ENCODE measurements at places on chromosomes 3 and 15.
A peak's percentile ranks its signal among the peaks of the same experiment; 100 is the strongest.

DNA sequence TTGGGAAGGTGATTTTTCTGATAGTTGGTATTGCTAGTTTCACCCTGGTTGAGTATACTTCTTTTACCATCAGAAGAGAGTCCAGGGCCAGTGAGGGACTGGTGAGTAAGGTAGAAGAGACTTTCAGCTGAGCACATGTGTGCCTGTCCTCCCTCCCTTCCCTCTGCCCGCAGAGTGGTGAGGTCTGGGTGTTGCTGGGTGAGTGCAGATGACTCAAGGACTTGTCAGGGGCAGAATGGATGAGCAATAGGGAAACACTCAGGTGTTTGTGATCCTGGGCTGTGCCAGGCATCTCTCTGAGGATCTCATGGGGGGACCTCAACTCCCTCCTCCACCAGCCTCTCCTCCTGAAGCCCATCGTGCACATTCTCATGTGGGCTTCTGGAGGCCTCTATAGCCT lies 76.0 kb upstream of the GSK3B start:
- H3K27me3 ChIP-seq: no peaks in the 10 kb centered on the region
- no peak overlapping the region for H3K4me3 ChIP-seq
- DNase-seq: no peak
- no peaks in the 10 kb centered on the region for H3K4me1 ChIP-seq
- no peaks in the 10 kb centered on the region for H3K36me3 ChIP-seq

DNA sequence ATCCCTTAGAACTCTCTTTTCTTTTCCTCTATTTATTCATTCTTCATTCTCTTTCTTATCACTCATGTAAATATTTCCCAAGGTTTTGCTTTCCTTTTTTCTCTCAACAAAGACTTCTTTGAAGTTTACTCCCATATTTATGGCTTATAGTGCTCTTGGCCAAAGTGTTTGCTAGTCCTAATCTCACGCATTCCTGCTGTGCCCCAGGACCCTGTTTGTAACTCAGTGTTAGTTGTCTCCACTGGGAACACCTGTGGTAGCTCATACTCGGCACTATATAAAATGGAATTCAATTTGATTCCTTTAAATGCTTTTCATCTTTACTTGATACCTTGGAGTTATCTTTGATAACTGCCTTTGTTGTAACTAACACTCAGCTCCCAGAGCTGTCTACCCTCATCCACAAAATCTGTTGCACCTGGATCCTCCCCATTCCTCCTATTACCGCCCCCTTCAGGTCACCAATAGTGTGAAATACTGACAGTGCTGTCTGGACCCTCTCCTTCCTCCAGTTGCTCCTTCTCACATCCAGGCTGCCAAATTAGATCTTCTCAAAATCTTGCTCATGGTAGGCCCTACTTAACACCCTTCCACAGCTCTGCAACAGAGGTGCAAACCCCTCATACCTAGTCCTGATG lies 76.8 kb downstream of the TIGIT start:
- no peak for DNase-seq
- no peaks in the 10 kb centered on the region for H3K4me1 ChIP-seq
- H3K27me3 ChIP-seq: no peaks in the 10 kb centered on the region
- H3K27ac ChIP-seq: no peak overlapping the region
- no peaks in the 10 kb centered on the region for H3K36me3 ChIP-seq
- no peak overlapping the region for H3K4me3 ChIP-seq

DNA sequence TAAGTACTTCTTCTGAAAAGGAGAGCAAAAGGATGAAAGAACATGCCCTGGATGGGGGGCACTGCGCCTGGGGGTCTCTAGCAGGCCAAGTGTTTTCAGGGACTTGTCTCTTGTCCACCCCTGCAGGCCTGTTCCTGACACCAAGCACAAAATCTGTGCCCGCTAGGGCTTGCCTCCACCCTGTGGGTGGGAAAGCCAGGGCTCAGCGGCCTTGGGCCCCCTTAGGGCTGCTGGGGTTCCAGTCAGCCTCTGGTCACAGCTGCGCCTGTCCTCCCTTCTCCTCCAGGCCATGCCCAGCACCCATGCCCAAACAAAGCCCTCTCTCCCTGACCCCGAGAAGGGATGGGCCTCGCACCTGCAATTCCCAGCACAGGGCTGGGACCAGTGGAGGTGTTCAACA lies 71.1 kb upstream of the TRPM1 start:
- H3K4me1 ChIP-seq: peaks cover 9% of the 10 kb centered on the region
- H3K27me3 ChIP-seq: no peaks in the 10 kb centered on the region
- H3K27ac ChIP-seq: no peak overlapping the region

DNA sequence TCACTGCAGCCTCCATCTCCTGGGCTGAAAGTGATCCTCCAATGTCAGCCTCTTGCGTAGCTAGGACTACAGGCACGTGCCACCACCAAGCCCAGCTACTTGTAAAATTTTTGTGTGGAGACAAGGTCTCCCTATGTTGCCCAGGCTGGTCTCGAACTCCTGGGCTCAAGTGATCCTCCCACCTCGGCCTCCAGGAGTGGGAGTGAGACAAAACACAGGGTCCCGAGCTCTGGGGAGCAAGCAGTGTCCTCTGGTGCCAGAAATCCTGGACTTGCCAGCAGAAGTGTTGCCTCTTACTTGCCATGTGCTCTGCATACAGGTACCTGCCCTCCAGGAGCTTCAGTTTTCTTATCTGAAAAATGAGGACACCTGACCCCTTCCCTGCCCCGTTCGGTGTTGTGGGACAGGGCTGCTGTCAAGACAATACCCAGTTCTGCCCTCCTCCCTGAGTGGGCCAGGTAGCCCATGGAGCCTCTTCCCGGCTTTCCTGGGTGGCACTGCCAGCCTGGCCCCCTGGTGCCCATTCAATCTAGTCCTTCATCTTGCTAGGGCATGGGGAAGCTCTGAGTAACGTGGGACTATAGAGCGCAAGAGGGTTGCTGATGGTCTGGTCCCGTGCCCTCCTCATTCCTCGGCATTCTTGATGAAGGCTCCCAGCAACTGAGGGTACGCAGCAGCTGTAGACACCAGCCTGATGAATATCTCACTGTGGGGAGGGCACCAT lies 164.6 kb downstream of the GOLGA6L4 start:
- H3K27ac ChIP-seq: no peak overlapping the region
- no peak overlapping the region for H3K4me3 ChIP-seq
- no peaks in the 10 kb centered on the region for H3K27me3 ChIP-seq
- no peaks in the 10 kb centered on the region for H3K4me1 ChIP-seq
- H3K36me3 ChIP-seq: no peaks in the 10 kb centered on the region

GRCh38 chr3:50605901-50606326 lies 5.7 kb downstream of the CISH start:
- H3K4me3 ChIP-seq: peak overlapping the region; percentile 94
- H3K4me1 ChIP-seq: peaks cover 53% of the 10 kb centered on the region
- H3K27me3 ChIP-seq: no peaks in the 10 kb centered on the region

DNA sequence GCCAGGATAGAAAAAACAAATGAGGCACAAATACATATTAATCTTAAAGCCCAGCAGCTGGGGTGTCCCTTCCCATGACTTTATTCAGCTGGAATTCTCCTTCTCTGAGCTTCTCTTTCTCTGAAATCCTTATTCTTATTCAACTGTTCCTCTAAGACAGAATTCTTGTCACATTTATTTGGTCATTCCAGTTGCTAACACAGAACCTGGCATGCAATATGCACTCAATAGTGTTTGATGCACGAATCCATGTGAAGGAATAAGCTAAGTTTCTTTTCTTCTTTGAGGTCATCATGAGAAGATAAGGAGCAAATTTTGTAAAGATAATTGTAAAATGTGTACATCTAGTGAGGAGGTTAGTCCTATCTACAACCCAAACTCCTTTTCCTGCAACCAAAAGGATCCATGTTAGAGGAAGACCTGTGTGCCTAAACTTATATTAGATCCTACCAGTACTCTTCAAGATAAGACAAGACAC lies 154.2 kb upstream of the KCNMB2 start:
- no peak for DNase-seq
- no peaks in the 10 kb centered on the region for H3K36me3 ChIP-seq
- H3K27me3 ChIP-seq: peaks cover 5% of the 10 kb centered on the region
- no peak overlapping the region for H3K27ac ChIP-seq

GRCh38 chr15:98525661-98526001 lies 122.7 kb upstream of the IGF1R start:
- H3K4me1 ChIP-seq: no peaks in the 10 kb centered on the region
- no peak overlapping the region for H3K27ac ChIP-seq
- H3K27me3 ChIP-seq: peaks cover 10% of the 10 kb centered on the region

DNA sequence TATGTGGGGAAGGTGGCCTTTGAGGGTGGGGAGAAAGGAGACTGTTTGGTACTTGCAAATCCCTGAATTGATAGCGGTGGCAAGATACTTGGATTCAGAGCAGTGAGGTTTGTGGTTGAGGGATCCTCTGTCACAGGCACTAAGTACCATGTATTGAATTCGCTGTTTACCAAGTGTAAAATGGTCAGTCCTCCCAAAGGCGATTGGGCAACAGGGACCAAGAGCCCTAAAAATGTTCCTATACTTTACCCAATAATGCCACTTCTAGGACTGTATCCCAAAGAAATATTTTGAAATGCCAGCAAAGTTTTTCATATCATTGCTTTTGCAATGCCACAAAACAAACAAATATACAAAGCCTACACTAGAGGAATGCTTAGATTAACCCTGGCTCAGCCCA lies 43.4 kb upstream of the MRPS22 start:
- H3K36me3 ChIP-seq: no peaks in the 10 kb centered on the region
- no peak for DNase-seq
- peaks cover 10% of the 10 kb centered on the region for H3K4me1 ChIP-seq
- no peak overlapping the region for H3K4me3 ChIP-seq
- no peak overlapping the region for H3K27ac ChIP-seq

DNA sequence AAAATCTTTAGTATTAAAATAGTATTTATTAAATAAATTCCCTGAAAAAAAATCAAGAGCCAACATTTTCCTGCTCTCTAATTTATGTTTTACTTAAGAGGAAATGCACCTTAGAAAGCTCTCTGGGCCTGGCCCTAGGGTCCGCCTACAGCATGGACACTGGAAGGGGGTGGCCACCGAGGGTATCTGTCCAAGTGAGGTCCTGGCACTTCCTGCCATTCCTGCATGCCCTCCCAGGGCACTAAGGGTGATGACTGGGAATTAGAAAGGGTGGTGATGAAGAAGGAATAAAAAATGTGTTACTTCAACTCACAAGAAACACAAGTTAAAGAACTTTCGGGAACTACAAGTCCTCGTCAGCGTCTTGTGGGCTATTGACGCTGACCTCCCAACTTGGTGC lies 92.8 kb downstream of the MAGI1 start:
- no peaks in the 10 kb centered on the region for H3K36me3 ChIP-seq
- no peak overlapping the region for H3K4me3 ChIP-seq
- H3K27me3 ChIP-seq: no peaks in the 10 kb centered on the region

DNA sequence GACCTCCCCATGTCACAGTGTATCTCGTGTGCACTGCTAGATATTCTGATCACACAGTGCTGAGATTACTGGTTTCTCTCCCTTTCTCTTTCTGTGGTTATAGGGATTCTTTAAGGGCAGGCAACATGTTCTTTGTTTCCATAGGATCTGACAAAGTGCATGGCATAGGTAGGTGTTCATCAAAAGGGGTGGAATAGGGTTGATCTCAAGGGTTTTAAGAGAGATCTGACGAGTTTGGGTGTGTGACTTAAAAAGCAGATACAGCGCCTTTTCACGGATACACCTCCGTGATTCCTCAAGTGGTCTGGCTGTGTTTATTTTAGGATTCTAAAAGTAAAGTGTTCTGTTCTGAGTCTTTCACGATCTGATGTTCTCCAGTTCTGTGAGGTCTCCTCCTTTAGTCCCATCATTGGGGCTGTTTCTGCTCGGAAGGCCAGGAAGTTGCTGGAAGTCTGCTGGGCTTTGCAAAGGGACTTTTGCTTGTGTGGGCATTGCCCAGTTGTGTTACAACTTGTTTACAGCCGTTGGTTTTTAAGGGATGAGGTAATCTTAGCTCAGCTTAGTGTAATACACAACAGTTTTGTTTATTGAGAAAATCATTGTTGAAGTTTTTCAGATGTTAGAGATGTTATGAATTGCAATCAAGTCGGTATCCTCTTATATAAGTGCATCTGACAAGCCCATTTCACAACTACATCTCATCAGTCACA lies 34.8 kb downstream of the IGF1R start:
- no peak for DNase-seq
- H3K4me1 ChIP-seq: no peaks in the 10 kb centered on the region
